ENCODE measurements at places on chromosomes 7 and 10. TPM values are rescaled to one million over a fixed set of nuclear protein-coding genes. Genes with fewer than 3 reads are reported as not detected.
A peak's percentile ranks its signal among the peaks of the same experiment; 100 is the strongest.

DNA sequence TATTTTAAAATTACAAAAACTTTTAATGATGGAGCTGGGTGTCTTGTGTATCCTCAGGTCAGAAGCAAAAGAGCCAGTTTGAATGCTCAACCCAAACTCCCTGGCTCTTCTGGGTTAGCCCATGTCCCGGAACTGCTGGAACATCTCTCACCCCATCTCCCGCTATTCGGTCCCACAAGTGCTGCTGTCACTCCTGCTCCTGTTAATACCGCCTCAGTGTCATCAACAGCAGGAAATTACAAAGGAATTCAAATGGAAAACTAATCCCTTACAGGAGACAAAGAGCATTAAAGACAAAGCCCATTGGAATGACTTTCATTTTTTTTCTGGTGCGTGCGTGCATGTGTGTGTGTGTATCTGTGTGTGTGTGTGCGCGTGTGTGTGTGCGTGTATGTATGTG is 112.0 kb upstream of the C7orf33 start:
- no peak overlapping the region for H3K27ac ChIP-seq
- no peaks in the 10 kb centered on the region for H3K36me3 ChIP-seq
- H3K4me3 ChIP-seq, result no peak overlapping the region
- H3K4me1 ChIP-seq, result no peaks in the 10 kb centered on the region
- no peak for DNase-seq

Gene OIT3
- 0.20 TPM for total RNA-seq

Gene CC2D2B
- 5.5 TPM for total RNA-seq

- peaks cover 36% of the 10 kb centered on the region for H3K4me1 ChIP-seq
- H3K36me3 ChIP-seq, result no peaks in the 10 kb centered on the region
- no peak for DNase-seq
- H3K4me3 ChIP-seq, result no peak overlapping the region
Observed at GRCh38 chr10:123143162-123143824, 4.6 kb upstream of the HMX2 start.

DNA sequence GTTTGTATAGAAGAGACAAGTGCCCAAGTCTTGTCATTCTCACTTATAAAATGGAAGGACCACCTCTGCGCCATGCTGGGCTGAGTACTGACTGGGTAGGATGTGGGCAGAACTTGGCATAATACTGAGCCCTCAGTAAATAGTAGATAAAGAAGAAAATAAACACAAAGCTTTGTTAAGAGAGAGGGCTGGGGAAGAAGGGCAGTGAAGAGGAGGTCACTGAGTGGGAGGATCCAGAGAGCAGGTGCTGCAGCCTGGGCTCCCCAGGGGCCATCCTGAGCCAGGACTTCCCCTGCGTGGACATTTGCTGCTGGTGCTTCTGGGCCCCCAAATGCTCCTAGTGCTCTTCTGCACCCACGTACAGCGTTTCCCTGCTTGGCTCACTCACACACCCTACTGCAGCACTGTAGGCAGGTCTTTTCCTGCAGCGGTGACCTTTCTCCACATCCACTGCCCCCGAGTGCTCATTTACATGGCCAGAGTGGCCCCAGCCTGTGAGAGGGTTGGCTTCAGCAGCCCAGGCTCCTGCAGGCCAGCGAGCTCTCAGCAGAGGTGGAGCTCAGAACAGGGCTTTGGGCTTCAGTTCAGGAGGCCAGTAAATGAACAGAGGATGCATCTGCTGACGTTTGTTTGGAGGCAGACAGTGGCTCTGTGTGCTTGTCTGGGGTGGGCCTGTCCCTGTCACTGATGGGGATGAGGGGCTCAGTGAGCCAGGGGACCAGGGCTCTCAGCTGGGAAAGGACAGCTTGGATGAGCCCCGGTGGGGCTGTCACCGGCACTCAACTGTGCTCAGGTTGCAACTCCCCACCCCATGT is 164.6 kb downstream of the ADARB2 start:
- H3K27ac ChIP-seq, result no peak overlapping the region
- no peaks in the 10 kb centered on the region for H3K4me1 ChIP-seq
- no peaks in the 10 kb centered on the region for H3K27me3 ChIP-seq
- no peak for DNase-seq
- H3K36me3 ChIP-seq, result no peaks in the 10 kb centered on the region

DNA sequence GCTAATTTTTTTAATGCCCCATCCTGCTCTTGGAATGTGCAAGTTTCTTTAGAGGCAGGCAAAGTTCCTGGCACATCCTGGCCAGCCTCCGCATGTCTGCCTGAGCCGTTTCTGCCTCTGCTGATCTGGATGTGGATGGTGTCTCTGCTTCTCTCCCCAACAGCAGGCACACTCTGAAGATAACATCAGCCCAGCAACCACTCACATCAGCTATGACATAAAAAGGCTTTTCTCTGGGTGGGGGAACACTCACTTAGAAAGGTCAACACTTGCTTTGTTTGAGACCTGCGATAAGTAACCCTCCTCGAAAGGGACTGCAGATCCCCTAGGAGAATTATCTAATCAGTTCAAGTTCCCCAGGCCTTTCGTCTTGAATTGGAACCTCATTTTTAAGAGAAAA is 142.9 kb downstream of the FGFR2 start:
- no peaks in the 10 kb centered on the region for H3K4me1 ChIP-seq
- no peaks in the 10 kb centered on the region for H3K36me3 ChIP-seq
- no peaks in the 10 kb centered on the region for H3K27me3 ChIP-seq
- no peak for DNase-seq

Gene IFIT3
- 31.0 TPM for total RNA-seq

- H3K27me3 ChIP-seq, result no peaks in the 10 kb centered on the region
- H3K27ac ChIP-seq, result no peak overlapping the region
- DNase-seq, result no peak
- no peaks in the 10 kb centered on the region for H3K4me1 ChIP-seq
- H3K36me3 ChIP-seq, result no peaks in the 10 kb centered on the region
Observed at GRCh38 chr7:33965183-33965744, 59.9 kb downstream of the BMPER start.

DNA sequence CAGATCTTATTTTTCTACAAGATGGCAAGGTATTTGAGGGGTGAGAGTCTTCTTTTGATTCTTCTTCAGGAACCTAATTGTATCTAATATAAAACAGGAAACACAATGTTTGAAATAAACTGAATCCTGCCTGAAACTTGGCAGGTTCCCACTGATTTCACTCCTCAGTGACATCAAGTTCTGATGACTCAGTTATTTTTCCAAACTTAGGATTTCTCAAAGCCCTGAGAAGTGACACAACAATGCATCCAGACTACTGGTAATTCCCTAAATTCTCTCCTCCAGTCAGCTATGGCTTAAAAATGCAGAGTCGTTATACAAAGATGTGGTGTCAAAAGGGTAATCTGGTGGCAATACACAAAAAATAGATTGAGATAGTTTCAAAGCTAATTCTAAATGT is 80.9 kb downstream of the ABLIM1 start:
- H3K27ac ChIP-seq, result peak overlapping the region; percentile 29
- no peak for DNase-seq
- no peaks in the 10 kb centered on the region for H3K36me3 ChIP-seq
- H3K27me3 ChIP-seq, result no peaks in the 10 kb centered on the region
- peaks cover 9% of the 10 kb centered on the region for H3K4me1 ChIP-seq
- no peak overlapping the region for H3K4me3 ChIP-seq

Gene STRIP2
- total RNA-seq, result 1.4 TPM

GRCh38 chr7:40239755-40240303 is 105.0 kb downstream of the SUGCT start:
- no peaks in the 10 kb centered on the region for H3K36me3 ChIP-seq
- no peaks in the 10 kb centered on the region for H3K4me1 ChIP-seq
- DNase-seq, result no peak
- H3K27me3 ChIP-seq, result no peaks in the 10 kb centered on the region
- no peak overlapping the region for H3K27ac ChIP-seq
- H3K4me3 ChIP-seq, result no peak overlapping the region

Gene KIF11
- 2.0 TPM for total RNA-seq
